ENCODE measurements at places on chromosomes 3 and 15.

DNA sequence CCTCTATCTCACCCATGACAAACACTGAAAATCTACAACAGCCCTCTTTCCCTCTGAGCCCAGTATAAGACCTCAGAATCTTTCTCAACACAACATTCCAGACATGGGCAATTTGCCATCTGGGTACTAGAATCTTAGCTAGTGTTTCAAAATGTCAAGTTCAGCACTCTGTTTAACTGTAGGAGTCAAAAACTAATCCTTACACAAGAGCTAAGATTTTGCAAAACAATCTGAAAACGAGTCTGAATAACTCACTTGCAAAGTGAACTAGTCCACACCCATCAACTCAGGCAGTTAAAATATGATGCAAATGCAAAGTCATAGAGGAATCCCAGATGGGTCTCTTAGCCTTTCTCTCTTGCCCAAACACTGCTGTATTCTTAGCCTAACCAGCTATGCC lies 67.8 kb downstream of the GPR176 start:
- DNase-seq = no peak

GRCh38 chr15:98604983-98605382 lies 43.4 kb upstream of the IGF1R start:
- DNase-seq = no peak

DNA sequence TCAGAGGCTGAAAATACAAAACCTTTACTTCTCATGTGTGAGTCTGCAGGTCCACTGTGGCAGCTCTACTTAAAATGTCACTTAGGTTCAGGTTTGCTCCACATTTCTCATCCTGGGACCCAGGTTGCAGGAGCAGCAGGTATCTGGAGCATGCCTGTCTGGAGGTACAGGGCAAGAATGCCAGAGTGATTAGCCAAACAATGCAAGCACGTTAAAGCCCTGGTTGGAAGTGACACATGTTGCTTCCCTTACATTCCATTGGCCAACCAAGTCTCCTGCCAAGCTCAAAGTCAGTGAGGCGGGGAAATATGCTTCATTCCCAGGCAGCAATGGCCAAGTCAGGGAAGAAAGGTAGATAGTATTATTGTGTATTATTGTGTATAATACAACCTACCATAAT lies 76.8 kb upstream of the ARL6 start:
- DNase-seq = no peak

DNA sequence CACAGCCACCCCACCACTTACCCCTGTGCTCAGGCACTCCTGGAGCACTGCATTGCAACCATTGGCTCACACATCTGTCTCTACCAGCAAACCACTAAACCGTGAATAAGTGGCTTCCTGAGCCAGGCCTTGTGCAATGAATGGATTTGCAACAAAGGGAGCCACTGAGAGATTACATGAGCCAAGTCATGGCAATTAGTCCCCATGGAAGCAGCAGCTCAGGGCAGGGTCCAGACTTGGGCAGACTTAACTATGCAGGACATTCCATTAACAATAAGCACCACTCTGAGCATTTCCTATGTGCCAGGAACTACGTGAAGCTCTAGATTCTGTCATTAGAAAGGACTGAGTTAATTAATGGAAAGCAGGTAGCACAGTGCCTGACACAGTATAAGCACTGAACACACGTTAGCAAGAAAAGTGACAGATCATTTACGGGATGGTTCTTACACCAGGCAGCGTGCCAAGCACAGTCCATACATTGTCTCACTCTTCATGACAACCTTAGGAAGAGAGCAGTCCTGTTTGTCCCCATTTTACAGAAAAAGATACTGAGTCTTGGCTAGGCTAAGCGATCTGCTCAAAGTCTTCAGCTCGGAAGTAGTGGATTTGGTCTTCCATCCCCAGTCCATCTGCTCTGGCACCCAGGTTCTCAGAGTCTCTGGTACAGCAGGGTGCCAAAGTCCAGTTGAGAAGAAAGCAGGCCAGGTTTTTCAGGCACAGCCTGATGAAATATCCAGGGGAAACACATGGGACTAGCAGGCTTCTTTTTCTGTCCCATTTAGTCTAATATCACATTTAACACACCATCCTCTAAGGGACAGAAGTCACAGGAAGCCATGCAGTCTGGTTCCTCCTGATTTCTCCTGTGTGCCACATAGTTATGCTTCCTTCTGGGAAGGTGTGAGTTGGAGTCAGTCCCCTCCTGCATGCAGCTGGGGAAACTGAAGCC lies 44.1 kb downstream of the LIPC start:
- no peak for DNase-seq

DNA sequence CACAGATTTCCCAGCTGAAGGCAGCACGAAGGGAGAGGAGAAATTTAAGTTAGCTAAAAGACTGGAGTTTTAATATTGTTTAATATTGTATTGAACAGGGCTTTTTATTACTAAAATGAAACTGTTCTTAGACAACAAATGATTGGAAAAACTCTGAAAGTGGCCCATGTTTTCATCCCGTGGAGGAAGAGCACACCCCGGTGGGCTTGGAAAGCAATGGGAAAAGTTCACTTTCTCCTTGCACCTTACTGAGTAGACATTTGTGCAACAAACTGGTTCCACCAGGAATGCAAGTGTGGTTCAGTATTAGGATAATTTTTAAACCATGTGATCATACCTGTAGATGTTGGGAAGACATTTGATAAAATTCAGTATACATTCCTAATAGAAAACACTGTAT lies 8.2 kb upstream of the ESYT3 start:
- no peak for DNase-seq

DNA sequence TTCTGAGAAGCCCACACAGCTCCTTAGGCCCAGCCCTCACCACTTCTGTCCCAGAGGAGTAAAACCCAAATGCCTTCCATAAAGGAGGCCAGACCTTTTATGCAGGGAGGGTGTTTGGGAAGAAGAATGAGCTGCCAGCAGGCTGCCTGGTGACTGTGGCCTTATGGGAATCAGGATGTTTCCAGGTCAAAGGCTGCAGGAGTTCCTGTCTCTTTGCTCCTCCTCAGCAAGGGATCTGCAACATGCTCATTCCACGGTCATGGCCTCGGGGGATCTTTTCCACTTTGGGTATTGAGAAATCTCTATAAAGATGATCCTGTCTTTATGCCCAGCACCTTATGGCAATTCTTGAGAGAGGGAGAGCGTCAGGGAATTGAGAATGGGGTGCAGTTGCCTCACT lies 25.2 kb upstream of the MAGEF1 start:
- no peak for DNase-seq

GRCh38 chr15:79121571-79121970 lies 31.0 kb upstream of the RASGRF1 start:
- no peak for DNase-seq

DNA sequence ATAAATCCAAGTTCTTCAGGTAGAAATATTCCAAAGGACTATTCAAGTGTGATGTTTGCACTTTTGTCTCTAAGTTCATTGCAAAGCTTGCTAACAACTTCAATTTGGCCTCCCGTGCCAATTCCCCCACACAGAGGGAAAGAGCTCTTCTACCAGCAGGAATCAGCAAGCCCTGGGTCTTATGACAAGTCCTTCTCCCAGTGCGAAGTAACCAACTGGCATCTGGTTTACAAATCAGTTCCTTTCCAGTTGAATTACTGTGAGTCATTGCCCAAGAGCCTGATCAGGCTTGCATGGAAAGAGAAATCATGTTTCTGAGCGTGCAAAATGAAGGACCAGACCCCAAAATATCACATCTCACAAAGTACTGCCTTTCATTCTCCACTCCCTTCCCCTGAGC lies 62.7 kb upstream of the SLCO3A1 start:
- DNase-seq = no peak

DNA sequence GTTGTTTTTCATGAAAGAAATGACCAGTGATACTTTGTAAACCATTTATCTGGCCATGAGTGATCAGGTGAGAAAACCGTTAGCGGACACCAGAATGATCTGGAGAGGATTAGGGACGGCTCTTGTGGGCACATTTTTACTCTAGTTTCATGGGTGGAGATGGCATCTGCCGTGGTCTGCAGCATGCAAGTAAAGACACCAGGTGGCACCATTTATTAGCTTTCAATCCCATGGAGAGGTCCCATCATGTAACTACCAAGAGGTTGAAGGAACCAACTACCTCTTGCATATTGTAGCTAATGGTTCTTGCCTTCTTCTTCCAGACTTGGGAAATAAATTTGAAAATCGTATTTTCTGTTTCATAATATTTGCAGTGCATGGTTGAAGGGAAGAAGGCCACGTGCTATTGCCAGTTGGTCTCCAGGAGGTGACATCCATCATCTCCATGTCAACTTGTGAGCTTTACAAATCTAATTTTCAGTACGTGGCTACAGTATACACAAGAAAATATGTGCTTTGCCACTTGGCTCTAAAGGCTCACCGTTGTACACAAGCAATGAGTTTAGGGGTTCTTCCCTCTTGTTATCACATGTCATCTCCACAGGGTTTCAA lies 1.5 kb upstream of the MAPKBP1 start:
- peak; percentile 52 for DNase-seq

DNA sequence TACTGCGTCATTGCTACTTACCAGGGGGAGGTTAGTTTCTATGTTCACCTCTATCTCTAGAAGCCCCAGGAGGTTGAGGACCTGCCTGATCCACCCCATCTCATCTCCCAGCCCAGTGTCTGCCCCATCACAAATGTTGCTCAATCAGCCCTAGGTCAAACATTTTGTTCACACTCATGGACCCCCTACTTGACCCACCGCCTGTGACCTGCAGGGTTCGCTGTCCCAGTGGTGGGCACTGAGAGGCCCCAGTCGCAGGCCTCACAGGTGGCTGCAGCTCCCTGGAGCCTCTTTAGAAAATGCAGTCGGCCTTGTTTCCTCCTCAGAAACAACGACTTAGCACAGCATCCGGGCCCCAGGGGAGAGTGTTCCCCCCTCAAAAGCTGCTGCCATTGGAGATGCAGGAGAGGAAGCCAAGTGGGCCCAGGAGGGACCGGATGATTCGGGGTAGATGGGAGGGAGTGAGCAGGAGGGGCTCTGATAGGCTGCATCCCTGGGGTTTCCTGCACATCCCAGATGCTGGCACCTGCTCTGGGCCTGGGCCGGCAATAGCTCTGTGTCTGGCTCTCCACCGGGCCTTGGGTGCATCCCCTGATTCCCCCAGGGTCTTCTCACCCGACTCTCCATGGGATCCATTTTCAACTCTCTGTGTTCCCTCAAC lies 18.4 kb upstream of the INSYN1 start:
- no peak for DNase-seq

DNA sequence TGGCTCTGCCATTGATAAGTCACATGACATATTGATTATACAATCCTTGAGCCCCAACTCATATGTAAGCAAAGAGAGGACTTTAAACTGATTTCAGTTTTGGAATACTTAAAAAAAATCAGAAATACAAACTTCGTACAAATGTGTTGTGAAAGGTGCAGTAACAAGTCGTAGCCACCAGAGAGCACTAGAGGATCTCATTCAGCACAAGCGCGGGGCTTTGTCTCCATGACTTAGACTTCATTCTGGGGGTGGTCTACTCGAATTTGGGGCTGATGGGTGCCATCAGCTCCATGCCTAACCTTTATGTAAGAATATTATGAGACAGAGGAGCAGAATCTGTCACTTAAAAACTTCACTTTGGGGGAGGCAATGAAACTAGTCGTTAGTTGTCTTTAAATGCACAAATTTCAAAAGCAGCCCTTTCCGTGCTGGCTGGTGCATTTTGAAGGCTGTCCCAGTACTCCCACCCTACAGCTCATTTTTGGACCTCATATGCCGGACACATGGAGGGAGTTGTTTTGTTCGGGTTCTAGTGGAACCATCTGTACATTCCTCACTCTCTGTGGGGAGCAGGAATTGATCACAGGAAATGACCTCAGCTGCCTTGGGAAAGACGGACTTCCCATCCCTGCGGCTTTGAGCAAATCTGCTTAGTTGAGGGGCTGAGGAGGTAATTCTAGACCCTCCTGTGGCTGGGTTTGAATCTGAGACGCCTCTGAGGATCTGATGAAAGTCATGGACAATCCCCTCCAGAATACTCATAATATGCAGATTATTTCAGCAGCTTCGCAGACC lies 27.5 kb upstream of the MASP1 start:
- DNase-seq = peak; percentile 19

- DNase-seq = no peak
Measured at GRCh38 chr3:173404156-173404555, 6.6 kb downstream of the NLGN1 start.

DNA sequence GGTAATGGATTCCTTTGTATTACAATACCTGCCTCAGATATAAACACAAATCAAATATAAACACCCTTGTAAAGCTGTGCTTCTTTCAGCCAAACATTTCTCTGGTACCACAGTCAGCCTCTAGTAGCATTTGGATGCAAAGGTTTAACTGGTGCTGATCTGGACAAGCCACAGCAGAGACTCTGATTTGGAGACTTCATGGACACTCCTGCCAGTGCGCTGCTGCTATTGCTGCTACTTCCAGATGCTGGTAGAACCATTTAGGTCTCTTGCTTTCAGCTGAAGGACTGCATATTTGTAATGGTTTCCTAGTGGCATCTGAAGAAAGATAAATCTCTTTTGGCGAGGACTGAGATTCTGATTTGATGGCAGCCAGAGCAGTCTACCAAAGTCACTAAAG lies 36.9 kb downstream of the NCK1 start:
- DNase-seq = no peak

GRCh38 chr15:74997141-74997540 lies 1.8 kb downstream of the SCAMP5 start:
- DNase-seq = no peak

- DNase-seq = no peak
Measured at GRCh38 chr15:89370120-89370977, 35.7 kb upstream of the POLG start.

- no peak for DNase-seq
Measured at GRCh38 chr15:81254916-81255290, 58.2 kb downstream of the IL16 start.

- DNase-seq = no peak
Measured at GRCh38 chr15:74449095-74449494, 11.9 kb downstream of the UBL7 start.

- DNase-seq = no peak
Measured at GRCh38 chr3:114756506-114757279, 390.4 kb downstream of the ZBTB20 start.

GRCh38 chr3:17707813-17708543 lies 34.5 kb downstream of the TBC1D5 start:
- no peak for DNase-seq

DNA sequence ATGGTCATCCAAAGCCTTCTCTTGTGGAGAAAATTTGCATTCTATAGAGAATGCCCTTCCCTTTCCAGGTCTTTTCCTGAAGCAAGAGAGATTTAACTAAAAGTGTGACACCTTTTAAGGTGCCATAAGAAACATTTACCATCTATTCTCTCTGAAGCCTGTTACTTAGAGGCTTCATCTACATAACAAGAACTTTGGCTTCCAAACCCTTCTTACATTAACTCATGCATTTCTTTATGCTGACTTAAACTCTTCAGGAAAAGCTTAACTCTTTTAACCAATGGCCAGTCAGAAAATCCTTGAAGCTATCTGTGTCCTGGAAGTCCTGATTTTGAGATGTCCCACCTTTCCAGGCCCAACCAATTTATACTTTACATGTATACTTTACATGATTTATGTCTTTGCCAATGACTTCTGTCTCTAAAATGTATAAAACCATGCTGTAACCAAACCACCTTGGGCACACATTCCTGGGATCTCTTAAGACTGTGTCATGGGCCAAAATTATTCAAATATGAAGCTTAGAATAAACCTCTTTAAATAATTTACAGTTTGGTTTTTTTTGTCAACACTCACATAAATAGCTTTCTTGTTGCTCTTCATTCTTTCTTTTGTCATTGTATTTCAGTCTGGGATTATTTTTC lies 472.6 kb upstream of the NECTIN3 start:
- DNase-seq = no peak

All from effector CD4-positive, alpha-beta T cell (primary cell).